Endothelial cell (in vitro differentiated cells): ENCODE measurements at places on chromosomes 16 and 17.

DNA sequence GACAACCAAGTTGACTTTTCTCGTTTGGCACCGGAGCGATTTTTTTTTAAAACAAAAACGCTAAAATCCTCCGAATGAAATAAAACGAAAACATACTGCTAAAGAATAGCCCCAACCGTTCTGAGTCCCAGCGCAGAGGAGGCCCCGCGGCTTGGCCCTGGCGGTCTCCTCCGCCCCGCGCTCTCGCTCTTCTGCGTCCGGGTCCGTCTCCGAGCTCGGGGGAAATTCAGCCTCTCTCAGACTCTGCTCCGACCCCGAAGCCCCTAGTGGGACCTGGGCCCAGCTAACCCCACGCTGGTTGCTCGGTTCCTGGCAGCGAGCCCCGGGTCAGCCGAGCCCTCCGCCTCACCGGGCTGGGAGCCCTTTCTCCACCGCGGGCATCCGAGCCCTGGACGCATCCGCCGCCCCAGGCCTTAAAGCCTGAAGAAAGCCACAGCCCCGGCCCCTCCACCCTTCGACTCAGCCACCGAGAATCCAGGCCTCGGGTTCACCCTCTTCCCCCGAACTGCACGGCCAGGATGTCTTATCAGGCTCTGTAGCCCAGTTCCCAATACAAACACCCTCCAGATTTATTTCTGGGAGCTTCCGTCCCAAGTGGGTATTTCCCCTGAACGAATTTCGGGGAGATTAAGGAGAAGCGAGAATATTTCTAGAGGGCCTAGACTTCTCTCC is 1.2 kb downstream of the TBX2 start:
- DNase-seq = no peak

- DNase-seq = peak; percentile 54
These were observed 742 bp downstream of the PFN1 start for GRCh38 chr17:4947411-4948165.

- DNase-seq = no peak
These were observed 25.5 kb upstream of the MAP3K14 start for GRCh38 chr17:45342306-45342705.

DNA sequence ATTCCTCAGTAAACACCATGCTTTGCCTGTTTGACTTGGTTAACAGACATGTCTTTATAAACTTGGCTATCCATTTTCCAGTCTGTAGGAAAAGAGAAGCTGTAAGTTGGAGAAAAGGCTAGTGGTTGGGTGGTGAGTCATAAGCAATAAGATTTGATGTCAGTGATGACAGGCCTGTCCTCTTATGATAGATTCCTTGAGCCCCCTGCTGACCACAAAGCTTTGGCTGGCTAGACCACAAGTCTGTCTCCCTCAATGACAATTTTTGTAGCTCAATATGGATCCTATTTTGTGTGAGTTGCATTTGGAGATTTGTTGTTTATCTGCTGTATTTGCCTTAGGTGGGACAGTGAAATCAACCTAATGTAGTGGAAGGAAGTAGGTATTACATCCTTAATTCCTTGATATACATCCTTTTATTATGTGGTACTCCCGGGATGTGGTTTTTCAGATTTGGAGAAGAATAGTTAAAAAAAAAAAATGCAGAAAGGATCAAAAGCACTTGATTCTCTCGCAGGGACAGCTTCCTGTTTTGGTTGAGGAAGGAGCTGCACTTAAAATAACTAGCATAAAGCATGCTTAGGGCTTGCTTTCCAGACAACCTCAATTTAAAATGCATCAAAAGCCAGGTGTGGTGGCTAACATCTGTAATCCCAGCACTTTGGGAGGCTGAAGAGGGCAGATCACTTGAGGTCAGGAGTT is 67.4 kb downstream of the SIAH1 start:
- DNase-seq = no peak

DNA sequence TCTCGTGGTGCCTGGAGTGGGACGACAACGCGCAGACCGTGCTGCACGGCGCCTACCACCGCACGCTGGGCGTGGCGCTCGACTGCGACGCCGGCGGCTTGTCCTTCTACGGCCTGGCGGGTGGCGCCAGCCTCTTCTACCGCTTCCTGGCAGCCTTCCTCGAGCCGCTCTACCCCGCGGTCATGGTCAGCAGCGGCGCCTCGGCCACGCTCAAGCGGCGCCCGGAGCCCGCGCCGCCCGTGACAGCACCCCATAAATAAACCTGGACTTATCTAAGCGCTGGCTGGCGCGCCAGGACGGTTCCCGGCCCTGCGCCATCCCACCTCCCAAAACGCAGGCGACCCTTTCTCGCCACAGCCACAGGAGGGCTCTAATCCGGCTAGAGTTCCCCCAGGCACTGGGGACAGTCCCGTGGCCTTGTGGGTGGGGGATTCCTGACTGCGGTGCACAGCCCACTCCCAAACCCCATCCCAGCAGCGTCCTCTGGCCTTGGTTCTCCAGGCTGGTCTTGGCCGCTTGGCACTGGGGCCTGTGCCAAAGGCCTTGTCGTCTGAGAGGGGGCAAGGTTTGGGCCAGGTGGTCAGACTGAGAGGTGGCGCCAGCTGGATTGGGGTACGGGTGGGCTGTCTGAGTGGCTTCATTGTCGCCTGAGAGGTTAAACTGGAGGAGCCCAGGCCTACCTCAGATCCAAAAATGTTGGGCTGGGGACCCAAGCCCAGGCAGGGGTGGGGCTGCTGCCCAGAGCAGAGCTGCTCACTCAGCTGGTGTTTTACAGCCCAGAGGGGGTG is 10.1 kb upstream of the SLC16A5 start:
- DNase-seq = no peak

DNA sequence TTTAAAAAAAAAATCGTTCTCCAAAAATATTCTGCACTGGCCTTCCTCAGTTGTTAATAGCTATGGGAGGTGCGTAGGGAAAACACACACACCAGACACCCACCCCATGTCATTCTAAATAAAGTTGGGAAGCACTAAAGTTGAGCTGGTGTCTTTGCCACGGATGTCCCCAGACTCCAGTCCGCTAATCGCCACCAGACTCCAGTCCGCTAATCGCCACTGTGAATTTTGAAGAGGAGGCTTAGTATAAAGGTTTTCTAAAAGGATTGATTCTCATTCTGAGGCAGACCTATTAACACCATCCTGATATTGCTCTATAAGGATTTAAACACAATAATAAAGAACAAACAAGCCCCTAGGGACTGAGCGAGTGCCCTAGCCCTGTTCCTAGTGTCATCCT is 22.7 kb upstream of the CPSF4L start:
- no peak for DNase-seq

DNA sequence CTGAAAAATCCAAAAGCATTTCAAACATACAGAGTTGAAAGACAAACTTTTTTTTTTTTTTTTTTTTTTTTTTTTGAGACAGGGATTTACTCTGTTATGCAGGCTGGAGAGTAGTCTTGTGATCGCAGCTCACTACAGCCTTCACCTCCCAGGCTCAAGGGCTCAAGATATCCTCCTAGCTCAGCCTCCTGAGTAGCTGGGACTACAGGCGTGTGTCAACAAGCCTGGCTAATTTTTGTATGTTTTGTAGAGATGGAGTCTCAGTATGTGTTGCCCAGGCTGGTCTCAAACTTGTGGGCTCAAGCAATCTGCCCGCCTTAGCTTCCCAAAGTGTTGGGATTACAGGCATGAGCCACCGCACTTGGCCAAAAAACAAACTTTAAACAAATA is 64.2 kb upstream of the KIFC3 start:
- no peak for DNase-seq

GRCh38 chr17:42708588-42708987 is 26.3 kb downstream of the CNTNAP1 start:
- no peak for DNase-seq

DNA sequence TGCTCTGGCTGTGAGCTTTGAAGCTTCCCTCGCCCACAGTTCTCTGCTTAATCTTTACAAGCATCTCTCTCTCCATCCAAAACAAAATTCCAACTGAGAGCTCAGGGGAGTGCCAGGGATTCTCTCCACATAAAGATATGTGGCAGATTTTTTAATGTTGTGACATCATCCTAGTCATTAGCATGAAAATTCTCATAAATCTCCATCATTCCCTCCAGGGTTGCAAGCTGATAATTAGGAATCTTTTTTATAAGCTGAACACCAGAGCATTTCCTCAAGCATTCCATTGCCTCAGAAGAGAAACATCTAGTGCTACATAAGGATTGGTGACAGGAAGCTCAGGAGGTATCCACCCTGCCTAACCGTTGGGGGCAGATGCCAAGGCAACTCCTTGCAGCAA is 82.4 kb upstream of the DNAH9 start:
- no peak for DNase-seq

DNA sequence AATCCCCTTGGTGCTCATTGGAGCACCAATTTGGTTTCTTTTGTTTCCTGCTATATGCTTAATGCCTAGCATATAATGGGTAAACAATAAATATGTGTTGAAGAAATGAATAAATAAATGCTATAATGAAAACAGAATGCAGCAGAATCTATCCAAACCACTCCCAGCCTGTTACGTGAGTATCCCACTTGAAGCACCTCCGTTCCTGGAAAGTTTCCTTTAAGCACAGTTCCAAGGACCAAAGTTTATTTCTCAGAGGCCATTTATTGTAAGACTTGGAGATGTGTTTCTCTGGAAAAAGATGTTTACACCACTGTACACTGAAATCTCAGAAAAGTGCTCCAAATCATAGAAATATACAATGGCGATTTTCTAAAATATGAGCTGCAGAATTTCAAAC is 187.0 kb downstream of the SOX9 start:
- DNase-seq = no peak

GRCh38 chr16:9351841-9352434 is 260.5 kb downstream of the HAPSTR1 start:
- DNase-seq = no peak

GRCh38 chr17:9021158-9021991 is at the start of gene NTN1:
TSS of gene NTN1 (plus strand) at chr17:9021510. CDS start at chr17:9022374, 864 bp downstream.
- DNase-seq = peak; percentile 55

DNA sequence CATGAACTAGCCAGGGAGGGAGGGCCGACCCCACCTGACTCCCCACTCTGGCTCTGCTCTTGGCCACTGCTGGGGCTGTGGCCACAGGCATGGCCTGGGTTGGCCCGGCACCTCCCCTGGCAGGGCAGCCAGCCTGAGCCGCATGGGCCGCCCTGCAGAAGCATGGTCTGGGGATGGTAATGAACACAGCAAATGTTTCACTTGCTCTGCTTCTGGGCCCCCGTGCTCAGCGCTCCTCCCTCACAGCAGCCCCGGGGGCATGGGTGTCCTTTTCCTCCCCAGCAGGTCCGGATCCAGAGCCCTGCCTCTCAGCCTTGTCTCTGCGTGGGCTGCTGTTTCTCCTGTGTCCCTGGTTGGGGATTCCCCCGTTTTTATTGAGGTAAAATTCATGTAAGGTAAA is 30.9 kb upstream of the KCNJ12 start:
- no peak for DNase-seq

DNA sequence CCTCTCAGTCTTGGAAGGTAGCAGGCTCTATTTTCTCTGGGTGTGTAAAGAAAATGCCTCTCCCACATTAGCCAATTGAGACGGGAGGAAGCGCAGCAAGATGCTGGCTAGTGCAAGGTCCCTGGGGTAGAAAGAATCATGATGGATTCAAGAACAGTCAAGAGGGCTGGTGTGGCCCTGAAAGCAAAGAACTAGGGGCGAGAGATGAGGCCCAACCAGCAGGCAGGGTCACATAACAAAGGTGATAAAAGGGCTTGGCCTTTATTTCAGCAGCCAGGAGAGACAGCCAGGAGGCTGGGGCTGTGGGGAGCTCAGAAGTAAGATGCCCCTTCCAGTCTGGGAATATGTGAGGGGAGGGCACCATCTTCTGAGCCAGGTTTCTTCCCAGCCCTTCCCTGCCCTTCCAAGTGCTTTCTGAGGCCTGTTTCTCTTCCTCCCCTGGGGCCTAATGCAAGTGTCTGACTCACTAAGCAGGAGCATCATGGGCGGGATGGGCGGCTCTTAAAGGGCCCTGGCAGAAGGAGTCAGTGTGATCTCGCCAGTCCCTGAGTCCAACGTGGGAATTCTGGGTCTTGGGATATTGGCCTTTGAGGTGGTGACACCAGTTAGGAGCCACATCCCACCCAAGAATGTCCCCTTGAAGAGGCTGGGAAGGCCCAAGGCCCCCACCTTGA is 3.9 kb upstream of the NLRC5 start:
- no peak for DNase-seq

GRCh38 chr16:17724242-17724898 is 253.6 kb upstream of the XYLT1 start:
- DNase-seq = no peak

GRCh38 chr17:5272322-5272721 is 9.8 kb upstream of the RABEP1 start:
- DNase-seq = no peak

GRCh38 chr16:20901068-20901435 is 481 bp downstream of the LYRM1 start:
- no peak for DNase-seq

- no peak for DNase-seq
These were observed 455.7 kb downstream of the CNTNAP4 start for GRCh38 chr16:76732894-76733293.

- DNase-seq = no peak
These were observed 64.6 kb downstream of the ARHGAP44 start for GRCh38 chr17:12853921-12854320.

GRCh38 chr16:50238868-50239301 is 27.5 kb upstream of the ADCY7 start:
- no peak for DNase-seq

DNA sequence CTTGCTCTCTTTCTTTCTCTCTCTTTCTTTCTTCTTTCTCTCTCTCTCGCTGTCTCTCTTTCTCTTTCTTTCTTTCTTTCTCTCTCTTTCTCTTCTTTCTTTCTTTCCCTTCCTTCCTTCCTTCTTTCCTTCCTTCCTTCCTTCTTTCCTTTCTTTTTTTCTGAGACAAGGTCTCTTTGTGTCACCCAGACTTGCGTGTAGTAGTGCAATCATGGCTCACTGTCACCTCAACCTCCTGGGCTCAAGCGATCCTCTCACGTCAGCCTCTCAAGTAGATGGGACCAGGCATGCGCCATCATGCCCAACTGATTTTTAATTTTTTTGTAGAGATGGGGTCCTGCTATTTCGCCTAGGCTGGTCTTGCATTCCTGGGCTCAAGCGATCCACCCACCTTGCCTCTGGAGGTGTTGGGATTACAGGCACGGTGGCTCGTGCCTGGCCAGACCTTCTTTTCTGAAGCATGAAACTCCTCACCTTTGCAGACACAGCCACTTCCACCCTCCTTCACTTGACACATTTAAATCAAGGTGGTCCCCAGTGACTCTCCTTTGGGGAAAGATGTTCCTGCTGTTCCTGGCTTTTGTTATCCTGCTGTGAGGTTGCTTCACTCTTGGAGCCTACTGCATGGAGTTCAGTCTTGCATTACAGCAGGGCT is 26.8 kb upstream of the NKD1 start:
- no peak for DNase-seq

- no peak for DNase-seq
These were observed 176.1 kb downstream of the ABCC12 start for GRCh38 chr16:47979616-47980182.

DNA sequence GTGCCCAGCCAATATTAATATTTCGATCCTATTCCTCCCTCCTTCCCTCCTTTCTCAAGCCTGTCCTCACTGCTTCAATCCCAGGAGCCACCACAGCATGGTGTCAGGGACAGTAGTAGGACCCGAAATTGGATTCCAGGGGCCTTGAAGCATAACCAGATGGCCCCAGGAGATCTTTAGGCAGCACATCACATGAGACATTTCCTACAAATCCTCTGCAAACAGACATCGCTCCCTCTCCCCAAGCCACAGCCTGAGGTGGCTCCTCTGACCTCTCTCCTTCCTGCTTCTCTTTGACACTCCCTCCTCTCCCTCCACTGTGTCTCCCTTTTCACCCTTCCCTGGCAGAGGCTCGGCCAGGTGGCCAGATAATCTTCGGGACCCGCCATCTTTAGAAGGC is 76.6 kb downstream of the BMERB1 start:
- DNase-seq = no peak
